Stimulated activated CD8-positive, alpha-beta memory T cell treated with anti-CD3 and anti-CD28 coated beads, Interleukin-7, amount 100 ng/mL, for 4 hours (primary cell): ENCODE measurements at places on chromosomes 4 and X.

DNA sequence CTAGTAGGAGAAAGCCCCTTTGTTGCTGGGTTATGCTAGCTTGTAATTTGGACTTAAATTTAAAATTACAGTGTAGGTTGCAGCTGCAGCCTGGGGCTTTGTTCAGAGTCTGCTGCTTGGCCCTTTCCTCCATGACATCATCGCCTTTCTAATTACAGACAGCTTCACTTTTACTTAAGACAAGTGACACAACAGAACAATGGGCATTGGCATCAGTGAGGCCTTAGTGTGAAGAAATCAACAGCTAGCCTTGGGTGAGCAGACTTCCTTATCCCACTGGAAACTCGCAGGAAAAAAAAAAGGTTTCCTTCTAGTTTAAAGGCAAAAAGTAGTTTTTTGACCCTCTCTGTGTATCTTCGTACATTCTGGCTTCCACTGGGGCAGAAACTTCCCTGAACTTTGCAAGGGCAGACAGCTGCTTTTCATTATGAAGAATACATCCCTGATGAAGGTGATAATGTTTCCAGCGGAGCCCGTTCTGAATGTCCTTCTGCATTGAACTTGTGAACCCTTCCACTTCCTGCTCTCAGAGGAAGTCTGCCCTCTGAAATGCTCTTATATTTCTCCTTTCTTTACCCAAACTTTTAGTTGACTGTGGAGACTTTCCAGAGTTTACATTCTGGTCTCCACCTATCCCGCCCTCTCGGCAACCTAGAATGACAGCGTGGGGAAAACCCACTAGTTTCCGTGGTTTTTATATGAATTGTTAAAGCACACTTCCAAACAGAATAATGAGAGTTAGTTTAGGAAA lies 123.2 kb upstream of the FAM9C start:
- no peak for DNase-seq

- DNase-seq, result no peak
Observed at GRCh38 chr4:10020871-10021652, at the start of gene SLC2A9. Gene SLC2A9, minus strand, starts transcription at chr4:10021497. Its CDS starts 68 bp downstream, at chr4:10021429.

GRCh38 chrX:67555578-67556203 lies 11.9 kb downstream of the AR start:
- no peak for DNase-seq

GRCh38 chr4:82818664-82819662 lies 20.4 kb upstream of the SCD5 start:
- DNase-seq, result no peak

DNA sequence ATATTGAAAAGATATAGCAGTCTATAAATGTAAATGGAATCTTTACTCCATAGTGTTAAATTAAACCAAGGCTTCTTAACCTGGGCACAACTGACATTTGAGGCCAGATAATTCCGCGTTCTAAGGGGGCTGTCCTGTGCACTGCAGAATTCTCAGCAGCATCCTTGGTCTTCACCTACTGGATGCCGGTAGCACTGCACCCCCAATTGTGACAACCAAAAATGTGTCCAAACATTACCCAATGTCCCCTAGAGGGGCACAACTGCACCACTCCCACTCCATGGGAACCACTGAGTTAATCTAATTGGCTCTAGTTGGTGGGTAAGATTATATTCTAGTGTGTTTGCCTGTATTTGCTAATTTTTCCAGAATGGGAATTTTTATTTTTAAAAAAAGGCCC lies 16.6 kb downstream of the AP1S2 start:
- no peak for DNase-seq

DNA sequence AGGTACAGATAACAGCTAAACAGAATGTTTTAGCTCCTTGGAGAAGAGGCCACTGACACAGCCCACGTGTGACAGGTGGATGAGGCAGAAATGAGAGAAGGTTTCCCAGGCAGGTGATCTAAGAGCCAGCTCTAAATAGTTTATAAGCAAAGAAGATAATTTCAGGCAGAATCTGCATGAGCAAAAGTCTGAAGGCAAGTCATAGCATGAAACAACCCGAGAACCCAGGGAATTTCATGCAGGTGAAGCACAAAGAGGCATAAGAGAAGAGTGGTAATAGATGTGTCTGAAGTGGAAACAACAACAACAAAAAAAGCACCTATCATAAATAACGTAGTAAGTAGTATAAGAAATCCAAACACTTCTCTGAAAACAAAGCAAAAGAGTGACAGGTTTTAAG lies 275.8 kb upstream of the CPEB2 start:
- DNase-seq, result no peak

DNA sequence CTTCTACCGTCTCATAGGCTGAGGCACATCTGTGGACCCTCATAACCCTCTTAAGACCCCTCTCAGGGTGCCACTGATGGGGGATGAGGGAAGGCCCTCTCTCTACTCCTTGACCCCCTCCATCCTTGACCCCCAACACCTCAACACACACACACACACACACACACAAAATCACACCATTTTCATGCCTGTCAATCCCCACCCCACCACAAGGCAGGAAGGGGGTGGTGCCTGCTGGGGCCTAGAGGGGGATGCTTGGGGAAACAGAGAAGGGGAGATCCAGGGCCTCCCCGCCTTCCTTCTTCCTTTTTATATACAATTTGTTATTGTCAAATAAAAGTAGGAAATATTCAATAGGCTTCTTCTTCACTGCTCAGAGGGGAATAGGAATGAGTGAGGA lies 1.2 kb upstream of the EBP start:
- DNase-seq, result no peak

DNA sequence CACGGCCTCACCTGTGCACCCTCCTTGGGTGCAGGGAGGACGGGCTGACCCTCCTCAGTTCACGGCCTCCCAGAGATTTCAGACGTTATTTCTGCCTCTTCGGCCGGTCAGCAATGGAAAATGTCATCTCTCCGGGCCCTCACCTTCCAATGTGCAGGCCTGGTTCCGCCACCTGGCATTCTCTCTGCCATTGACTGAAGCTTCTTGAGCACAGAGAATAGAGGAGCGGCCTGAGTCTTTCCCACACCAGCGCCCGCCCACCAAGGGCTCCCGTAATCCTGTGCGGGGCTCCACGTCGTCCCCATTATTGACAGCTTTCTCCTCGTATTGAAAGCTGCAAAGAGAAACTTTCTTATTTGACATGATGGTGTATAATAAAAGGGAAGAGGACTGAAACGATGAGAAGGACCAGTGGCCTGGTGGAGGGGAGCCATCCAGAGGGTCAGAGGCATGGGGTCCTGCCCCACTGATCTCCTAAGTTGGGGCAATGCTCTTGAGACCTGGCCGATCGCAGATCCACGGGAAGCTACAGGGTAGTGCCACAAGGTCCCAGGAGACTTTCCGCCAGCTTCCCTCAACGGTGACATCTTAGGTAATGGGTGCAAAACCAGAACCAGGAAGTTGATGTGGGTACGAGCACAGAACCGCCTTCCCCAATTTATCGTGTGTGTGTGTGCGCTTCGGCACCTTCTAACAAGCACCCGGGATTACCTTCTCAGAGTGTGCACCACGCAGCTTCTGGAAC lies 20.6 kb downstream of the HTRA3 start:
- DNase-seq, result no peak

DNA sequence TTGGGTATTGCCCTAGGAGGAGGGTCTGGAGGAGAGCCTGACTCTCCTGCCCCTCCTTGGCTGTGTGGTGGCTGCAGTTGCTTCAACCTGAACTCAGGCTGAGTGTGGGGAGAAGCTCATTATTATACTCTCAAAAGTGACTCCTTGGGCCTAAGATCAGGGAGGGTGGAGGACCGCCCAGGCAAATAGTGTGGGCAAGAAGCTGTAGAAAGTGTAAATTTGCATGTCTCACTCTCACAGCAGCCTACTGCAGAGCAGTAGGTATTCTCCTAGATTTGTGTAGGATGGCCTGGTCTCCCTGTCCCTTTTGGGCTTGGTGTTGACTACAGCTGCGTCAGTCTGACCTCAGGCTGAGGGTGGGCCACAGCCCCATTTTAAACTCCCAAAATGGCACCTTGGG lies 156.1 kb downstream of the ZNF330 start:
- no peak for DNase-seq

GRCh38 chr4:78534286-78534955 lies 17.1 kb upstream of the ANXA3 start:
- no peak for DNase-seq

DNA sequence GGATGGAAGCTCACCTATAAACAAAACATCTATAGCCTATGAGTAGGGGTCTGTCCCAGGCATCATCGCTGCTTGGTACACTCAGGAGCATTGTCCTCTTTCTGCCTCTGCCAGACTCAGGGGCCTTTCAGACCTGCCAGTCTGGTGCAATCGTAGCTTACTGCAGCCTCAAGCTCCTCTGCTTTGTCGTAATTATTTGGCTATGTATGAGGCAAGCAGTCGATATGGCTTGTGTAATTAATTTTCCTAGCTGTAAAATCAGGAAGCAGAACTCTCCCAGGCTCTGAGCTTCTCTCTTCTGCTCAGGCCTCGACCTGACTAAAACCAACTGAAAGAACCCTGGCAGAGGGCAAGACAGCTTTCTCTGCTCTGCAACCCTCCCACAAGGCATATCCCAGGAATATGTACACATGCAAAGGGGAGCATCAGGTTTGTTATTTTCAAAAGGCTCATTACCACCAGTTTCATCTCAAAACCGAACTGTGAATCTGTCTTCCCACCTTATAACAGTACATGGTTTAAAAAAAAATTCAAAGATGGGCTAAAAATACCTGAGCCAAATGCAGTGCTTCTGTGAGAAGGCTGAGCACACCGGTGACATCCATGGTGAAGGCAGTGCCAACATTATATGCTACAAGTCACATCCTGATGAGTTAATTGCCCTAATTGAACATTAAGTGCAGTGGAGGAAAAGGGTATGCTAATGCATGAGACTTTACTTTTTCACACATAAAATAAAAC lies 309.2 kb upstream of the EMCN start:
- no peak for DNase-seq

- no peak for DNase-seq
Observed at GRCh38 chrX:74520896-74521295, 93.5 kb downstream of the RLIM start.

- DNase-seq, result no peak
Observed at GRCh38 chrX:43677993-43678392, 21.9 kb downstream of the MAOA start.

DNA sequence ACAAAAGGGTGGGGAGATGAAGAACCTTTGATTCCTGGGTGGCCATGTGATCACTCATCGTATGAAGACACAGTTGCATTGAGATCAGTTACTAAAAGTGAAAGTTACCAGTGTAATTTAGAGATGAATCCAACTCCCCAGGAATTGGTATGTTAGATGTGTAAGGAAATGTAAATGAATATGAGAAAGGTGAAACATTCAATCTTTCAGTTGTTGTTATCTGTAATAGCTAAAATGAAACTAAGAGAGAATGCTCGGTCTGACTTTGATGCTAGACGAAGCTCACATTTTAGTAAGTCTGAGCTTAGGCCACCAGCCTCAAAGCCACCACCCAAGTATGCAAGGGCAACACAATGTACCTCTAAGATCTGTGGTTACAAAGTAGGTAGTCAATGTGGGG lies 194.3 kb upstream of the POF1B start:
- no peak for DNase-seq

DNA sequence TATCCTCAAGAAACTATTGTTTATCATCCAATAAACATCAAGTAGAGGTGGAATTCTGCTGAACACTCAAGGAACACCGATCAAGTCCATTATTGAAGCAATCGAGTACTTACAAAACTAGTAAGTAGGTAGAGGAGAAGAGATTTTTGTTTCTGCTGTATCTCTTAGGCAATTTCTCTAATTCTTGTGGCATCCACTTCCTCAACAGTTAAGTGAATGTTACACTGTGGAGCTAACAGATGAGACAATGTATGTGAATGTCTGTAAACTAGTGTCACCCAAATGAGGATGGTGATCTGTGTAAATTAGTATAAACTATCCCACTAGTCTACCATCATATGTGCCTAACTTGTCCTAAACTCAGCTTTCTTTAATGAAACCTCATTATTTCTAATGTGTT lies 261.6 kb downstream of the ARHGAP24 start:
- DNase-seq, result no peak

GRCh38 chr4:118285931-118286330 lies 66.9 kb downstream of the PRSS12 start:
- DNase-seq, result no peak

- no peak for DNase-seq
Observed at GRCh38 chrX:18674417-18674787, 2.5 kb upstream of the RS1 start.

DNA sequence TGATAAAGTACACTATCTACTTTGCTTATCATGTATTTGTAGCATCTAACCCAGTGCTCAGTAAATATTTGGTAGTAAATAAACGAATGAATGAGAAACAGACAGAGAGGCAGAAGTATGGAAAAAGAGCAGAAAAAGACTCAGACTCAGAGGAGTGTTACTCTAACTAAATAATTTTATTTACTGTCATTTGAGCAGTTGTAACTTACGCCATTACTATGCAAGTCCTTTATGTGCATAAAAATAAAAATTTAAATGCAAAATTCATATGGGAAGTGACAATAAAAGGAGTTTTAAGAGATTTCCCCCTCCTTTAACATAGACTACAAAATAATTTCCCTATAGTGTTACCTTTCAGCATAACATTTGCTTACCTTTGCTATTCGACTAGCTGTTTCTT lies 49.5 kb downstream of the ZAR1 start:
- no peak for DNase-seq
